Globus pallidus (tissue), 1 donor: ENCODE measurements at places on chromosomes 16 and 17.
A peak's percentile ranks its signal among the peaks of the same experiment; 100 is the strongest.

GRCh38 chr17:74473294-74473693 lies 6.9 kb downstream of the CD300A start:
- DNase-seq, result no peak

DNA sequence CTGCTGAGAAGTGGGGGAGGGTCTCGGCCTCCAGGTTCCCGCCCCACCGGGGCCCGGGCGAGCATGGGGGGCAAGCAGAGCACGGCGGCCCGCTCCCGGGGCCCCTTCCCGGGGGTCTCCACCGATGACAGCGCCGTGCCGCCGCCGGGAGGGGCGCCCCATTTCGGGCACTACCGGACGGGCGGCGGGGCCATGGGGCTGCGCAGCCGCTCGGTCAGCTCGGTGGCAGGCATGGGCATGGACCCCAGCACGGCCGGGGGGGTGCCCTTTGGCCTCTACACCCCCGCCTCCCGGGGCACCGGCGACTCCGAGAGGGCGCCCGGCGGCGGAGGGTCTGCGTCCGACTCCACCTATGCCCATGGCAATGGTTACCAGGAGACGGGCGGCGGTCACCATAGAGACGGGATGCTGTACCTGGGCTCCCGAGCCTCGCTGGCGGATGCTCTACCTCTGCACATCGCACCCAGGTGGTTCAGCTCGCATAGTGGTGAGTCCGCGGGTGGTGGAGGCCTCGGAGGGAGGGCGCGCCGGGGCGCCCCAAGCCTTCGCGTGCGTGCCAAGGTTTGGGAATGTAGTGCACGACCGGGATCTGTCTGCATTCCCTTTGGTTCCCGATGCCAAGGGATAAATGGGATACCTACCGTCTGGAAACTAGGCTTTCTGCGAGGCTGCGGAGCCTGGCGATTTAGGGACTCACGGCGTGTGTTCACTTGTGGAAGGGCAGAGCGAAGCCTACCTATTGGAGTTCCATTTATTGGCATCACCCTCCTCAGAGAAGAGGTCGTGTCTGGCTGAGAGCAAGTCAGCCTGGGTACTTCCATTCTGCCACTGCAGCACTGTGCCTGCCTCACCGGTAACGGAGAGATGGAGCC lies 1.0 kb downstream of the ZNRF1 start:
- DNase-seq, result peak; percentile 24

DNA sequence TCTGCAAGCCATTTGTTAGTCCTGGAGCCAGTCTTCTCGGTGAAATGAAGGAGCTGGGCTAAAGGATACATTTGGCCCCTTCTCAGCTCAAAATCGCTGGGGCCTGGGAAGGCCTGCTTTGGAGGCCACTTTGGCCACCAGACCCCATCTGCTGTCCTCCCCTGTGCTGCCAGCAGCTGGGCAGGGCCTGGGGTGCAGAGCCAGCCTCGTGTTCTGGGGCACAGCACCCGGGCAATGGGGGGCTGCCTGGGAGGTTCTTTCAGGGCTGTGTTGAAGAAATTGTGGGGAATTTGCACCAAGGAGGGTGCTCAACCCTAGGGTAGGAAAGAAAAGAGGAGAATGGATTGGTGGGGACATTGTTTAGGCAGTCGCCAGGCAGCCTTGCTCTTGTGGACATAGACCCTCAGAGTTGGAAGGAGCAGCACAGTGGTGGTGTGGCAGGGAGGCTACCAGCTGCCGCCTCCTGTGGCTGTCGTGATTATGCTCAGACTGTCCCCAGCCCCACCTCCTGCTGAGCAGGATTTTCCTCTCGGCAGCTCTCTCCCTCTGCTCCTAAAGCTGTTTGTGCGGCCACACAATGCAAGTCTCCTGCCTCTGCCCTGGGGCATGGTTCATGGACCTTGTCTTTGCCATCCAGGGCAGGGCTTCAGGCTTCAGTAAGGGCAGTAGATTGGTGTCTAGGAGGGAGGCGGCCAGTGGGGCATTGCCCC lies 174.8 kb downstream of the NTN1 start:
- DNase-seq, result no peak

DNA sequence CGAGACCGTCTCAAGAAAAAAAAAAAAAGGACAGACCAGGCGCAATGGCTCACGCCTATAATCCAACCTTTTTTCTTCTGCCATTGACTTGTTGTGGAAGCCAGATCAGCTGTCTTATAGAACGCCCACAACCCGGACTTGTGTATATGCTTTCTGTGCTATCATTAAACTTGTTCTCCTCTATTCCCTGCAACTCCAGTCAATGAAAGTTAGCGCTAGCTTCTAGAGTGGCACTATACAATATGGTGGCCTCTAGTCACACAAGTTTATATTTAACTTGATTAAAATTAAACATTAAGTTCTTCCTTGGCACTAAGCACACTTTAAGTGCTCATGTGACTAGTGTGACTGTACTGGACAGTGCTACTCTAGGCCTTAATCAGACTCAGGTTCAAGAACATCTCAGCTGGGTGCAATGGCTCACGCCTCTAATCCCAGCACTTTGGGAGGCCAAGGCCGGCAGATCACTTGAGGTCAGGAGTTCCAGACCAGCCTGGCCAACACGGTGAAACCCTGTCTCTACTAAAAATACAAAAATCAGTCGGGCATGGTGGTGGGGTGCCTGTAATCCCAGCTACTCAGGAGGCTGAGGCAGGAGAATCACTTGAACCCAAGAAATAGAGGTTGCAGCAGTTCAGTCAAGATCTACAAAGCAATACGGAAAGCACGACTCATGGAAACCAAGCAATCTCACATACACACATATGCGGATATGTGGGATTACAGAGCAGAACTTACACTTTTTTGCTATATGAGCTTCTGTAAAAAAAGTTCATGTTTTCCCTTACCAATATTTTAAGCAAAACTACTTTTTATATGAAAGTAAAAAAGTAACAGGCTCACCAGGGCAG lies 18.8 kb upstream of the GLG1 start:
- no peak for DNase-seq

DNA sequence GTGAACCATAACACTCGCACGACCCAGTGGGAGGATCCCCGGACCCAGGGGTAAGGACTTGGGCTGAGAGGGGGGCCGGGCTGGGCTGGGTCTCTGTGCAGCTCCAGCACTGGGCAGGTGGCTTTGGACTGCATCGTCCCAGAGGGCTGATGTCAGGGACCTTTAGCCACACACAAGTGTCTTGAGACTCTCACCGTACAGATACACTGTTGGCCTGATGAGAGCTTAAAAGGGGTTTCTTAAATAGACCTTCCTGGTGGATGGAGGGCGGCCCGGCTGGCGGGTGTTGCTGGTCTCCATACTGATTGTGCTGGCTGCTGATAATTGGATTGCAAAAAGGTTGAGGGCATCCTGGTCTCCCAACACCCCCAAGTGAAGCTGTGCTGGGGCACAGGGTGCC lies 21.7 kb upstream of the CLEC18A start:
- DNase-seq, result no peak

GRCh38 chr16:27618606-27619327 lies 68.8 kb downstream of the KATNIP start:
- no peak for DNase-seq

GRCh38 chr16:10654592-10655414 lies 39.9 kb downstream of the TEKT5 start:
- no peak for DNase-seq

DNA sequence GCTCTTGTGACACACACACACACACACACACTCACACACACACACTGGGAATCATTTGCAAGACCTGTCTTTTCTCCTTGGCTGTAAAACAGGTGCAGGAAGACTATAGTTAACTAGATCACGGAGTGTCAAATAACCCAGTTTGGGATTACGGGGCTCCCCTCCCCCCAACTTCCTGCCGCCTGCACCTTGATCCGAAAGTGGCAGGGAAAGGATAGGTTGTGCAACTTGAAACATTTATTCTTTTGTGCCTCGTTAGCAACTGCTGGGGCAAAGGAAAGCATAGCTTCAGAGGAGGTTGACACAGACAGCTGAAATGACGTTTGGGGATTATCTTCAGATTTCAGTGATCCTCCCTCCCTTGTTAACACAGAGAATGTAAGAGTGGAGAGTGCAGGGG lies 149.5 kb downstream of the NTN1 start:
- no peak for DNase-seq

DNA sequence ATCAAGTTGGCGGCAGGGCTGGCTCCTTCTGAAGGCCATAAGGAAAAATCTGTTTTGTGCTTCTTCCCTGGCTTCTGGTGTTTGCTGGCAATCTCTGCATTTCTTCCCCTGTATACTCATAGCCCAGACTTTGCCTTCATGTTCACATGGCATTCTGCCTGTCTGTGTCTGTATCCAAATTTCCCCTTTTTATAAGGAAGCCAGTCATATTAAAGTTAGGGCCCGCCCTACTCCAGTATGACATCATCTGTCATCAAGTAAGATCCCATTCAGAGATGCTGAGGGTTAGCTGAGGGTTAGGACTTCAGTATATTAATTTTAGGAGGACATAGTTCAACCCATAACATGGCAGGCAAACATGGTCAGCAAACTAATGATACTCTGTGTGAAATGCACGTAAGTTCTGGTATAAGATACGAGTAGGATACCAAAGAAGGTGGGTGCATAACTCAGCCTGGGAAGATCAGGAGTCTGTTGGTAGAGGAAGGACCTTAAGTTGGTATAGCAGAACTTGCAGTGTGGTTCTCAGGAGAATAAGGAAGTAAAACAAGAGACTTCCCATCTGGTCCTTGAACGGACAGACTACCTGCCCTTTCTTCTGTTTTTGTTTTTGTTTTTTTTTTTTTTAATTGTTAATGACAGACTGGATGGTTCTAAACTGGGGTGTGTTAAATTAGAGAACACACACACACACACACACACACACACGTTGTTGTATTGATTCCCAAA lies 13.9 kb downstream of the MAP2K6 start:
- DNase-seq, result peak; percentile 35

GRCh38 chr16:3004319-3004718 lies 8.4 kb upstream of the CLDN9 start:
- no peak for DNase-seq

GRCh38 chr16:85149776-85150175 lies 37.5 kb upstream of the CIBAR2 start:
- peak; percentile 75 for DNase-seq

DNA sequence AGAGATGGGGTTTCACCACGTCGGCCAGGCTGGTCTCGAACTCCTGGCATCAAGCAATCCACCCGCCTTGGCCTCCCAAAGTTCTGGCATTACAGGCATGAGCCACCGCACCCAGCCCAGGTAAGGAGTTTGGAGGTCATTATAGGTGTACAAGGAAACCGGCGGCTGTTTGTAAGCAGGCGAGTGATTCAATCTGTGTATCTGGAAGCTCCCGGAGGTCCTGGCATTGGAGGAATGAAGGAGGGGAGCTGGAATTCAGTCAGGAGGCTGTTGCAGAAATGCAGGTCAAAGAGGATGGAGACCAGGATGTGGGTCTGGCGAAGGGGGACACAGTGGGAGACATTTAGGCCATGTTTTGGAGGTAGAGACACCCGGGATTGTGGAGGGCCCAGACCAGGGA lies 18.8 kb downstream of the CDC42EP4 start:
- DNase-seq, result no peak

GRCh38 chr16:47096297-47096696 lies 47.4 kb downstream of the NETO2 start:
- DNase-seq, result no peak

DNA sequence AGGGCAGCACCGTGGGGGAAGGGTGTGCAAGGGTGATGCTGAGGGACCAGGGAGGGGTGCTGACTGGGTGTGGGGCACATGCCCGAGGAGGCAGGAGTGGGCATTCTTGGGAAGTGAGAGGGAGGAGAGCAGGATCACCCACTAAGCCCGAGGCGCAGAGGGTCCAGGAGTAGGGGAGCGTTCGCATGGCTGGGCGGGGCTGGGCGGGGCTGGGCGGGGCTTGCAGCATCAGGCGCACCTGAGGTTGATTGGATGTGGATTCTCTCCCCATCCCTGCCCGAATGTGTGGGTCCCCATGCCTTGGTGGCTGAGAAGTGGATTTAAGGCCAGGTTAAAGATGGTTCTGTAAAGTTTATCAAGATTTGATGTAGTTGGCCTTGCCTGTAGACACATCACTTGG lies 14.2 kb downstream of the BANP start:
- no peak for DNase-seq

- no peak for DNase-seq
Observed at GRCh38 chr17:48209973-48210372, 102.4 kb downstream of the SNX11 start.

DNA sequence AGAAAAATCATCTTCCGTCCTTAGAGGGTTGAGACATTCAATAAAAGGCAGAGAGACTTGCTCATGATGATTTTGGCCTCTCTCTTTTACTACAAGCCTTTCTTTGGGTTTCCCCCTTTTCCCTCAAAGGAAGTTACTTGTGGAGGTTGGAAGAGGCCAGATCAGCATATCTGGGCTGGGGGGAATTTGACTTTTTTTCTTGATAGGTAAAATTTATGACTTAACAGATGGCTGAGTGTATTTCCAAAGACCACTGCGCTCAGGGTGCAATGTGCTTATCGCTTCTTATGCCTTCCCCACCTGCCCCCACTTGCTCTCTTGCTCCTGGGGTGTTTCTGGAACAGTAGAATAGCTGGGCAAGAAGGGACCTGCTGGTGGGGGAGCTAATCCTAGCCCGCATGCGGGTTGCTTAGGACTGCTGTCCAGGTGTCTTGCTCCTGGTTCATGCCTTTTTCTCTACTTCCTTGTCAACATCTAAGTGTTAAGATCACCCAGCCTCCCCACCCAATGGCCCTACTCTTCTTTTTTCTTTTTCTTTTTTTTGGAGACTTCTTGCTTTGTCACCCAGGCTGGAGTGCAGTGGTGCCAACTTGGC lies 131.9 kb downstream of the MSI2 start:
- DNase-seq, result no peak

GRCh38 chr16:50684823-50685461 lies 3.8 kb upstream of the SNX20 start:
- no peak for DNase-seq

DNA sequence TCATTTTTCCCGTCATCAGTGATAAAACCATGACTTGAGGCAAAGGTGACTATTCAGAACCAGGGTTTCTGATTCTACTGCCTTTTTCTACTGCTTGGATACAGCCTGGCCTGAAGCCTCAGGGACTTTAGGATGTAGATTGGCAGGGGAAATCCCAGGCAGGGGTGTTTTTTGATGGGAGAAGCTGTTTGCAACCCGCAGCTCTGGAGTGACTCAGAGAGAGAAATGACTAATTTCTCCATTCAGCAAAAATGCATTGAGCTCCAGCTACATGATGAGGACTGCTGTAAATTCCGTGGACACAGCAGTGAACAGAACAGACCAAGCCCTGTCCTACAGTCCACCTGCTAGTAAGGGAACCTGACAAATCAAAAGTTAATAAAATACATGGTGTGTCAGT lies 560.6 kb downstream of the CDH13 start:
- no peak for DNase-seq

- DNase-seq, result peak; percentile 11
Observed at GRCh38 chr17:1347589-1348323, 52.3 kb downstream of the YWHAE start.

GRCh38 chr16:4790871-4791270 lies 2.7 kb upstream of the SEPTIN12 start:
- DNase-seq, result no peak

- DNase-seq, result no peak
Observed at GRCh38 chr17:28889996-28890395, 7.5 kb downstream of the FLOT2 start.

GRCh38 chr16:81558444-81559175 lies 114.0 kb downstream of the CMIP start:
- peak; percentile 7 for DNase-seq

GRCh38 chr17:37494401-37494831 lies 4.7 kb downstream of the DUSP14 start:
- no peak for DNase-seq
